Activated CD4-positive, alpha-beta memory T cell treated with anti-CD3 and anti-CD28 coated beads, Interleukin-2, amount 10 ng/mL, durations not matched to agents 7 days and 5 days (primary cell): ENCODE measurements at places on chromosomes 5 and 9. TPM values are rescaled to one million over a fixed set of nuclear protein-coding genes. Genes with fewer than 3 reads are reported as not detected.

PLPP6 gene
- total RNA-seq: 10.3 TPM

SLC25A2 gene
- total RNA-seq: 0.50 TPM

PIK3R1 gene
- total RNA-seq: 83.1 TPM

FAM151B gene
- total RNA-seq: not detected

SPAAR gene
- total RNA-seq: not detected

SMIM27 gene
- 27.3 TPM for total RNA-seq

CXCL14 gene
- total RNA-seq: not detected

IFNA21 gene
- not detected for total RNA-seq
